Fibroblast of the aortic adventitia (primary cell): ENCODE measurements at places on chromosomes 7 and 10. TPM values are rescaled to one million over a fixed set of nuclear protein-coding genes. Genes with fewer than 3 reads are reported as not detected.
A peak's percentile ranks its signal among the peaks of the same experiment; 100 is the strongest.

GRCh38 chr7:105304040-105304895 is 84.5 kb downstream of the SRPK2 start:
- DNase-seq = peak; percentile 74

DNA sequence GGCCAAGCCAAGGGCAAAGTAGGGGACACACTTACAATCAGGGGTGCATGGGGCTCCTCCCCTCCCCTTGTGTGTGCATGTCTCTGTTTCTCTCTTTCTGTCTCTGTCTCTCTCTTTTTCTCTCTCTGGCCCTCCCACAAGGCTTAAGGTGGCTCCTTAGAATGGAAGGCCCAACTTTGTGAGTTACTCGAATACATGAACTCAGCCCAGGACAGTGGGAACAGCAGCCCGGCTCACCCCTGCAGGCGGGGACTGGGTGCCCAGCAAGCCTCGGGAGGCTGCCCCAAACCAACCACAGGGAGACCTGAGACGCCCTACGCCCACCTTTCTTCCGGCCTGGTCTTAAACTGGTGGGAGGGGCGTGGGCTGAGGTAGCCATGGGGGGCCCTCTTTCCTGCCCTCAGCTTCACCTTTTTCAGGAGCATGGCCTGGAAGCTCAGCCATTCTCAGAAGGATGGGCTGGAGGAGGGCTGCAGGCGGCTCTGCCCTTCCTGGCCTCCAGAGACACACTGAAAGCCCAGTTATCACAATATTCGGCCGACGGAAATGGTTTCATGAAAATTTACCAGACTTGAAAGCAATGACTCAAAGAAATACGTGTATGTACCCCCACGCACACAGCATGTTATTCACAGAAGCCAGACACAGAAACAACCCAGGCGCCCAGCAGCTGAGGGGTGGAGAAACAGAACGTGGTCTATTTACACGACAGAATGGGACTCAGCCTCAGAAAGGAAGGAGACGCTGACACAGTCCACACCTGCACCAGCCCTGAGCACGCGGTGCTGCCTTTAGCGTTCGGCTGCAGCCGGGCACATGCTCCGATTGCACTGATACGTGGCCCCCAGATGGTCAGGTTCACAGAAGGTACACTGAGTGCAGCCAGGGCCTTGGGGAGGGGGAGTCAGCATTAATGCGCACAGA is 229.5 kb downstream of the PTPRN2 start:
- DNase-seq = no peak

DNA sequence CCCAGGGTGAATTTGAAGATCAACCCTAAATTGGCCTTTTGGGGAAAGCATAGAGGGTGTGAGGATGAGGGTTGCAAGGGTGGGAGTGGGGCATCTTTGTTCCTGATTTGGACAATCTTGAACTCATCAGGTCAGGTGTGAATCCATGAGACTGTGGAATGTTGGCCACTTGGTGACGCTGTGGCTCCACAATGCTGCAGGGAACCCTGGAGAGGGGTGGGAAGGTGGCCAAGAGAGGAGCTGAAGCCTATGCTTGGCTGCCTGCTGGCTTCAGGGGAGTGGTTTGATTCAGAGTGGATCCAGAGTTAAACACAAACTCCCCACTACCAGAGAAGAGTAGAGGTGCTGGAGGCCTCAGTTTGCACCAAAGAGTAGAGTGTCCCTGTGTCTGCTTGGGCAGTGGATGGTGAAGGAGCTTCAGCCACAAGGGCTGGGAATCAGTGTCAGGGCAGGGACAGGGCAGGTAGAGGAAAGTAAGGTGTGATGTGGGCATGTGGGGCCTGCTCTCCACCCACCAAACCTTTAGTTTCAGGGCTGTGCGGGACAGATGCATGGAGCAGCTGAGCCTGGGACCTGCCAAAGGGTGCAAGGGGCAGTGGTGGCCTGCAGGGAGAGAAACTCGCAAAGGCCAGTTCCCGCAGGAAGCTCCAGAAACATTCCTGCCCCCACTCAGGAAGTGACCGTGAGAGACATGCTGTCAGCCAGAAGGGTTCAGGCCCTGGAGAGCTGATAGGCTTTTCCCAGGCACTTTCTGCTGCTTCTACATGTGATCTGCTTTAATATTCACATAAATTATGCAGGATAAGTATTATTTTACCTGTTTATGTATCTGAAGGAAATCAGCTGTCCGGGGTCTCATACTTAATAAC is 81.0 kb upstream of the PRSS58 start:
- peak; percentile 19 for DNase-seq

DNA sequence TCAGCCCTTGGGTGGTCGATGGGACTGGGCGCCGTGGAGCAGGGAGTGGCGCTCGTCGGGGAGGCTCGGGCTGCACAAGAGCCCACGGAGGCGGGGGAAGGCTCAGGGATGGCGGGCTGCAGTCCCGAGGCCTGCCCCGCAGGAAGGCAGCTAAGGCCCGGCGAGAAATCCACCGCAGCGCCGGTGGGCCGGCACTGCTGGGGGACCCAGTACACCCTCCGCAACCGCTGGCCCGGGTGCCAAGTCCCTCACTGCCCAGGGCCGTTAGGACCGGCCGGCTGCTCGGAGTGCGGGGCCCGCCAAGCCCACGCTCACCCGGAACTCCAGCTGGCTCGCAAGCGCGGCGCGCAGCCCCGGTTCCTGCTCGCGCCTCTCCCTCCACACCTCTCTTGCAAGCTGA is 138.4 kb downstream of the BAMBI start:
- no peak for DNase-seq

- no peak for DNase-seq
These were observed 248.1 kb downstream of the MTERF1 start for GRCh38 chr7:91632234-91632940.

GRCh38 chr7:30907527-30908267 is 4.0 kb upstream of the AQP1 start:
- no peak for DNase-seq

GRCh38 chr7:2019711-2020511 is 212.8 kb downstream of the MAD1L1 start:
- peak; percentile 96 for DNase-seq

GRCh38 chr7:20330239-20330927 is at the start of gene ITGB8:
TSS of gene ITGB8 (plus strand) at chr7:20330900. CDS start at chr7:20331807, 907 bp downstream.
- peak; percentile 95 for DNase-seq

GRCh38 chr10:16518822-16519221 is 2.9 kb downstream of the C1QL3 start:
- DNase-seq = no peak

DNA sequence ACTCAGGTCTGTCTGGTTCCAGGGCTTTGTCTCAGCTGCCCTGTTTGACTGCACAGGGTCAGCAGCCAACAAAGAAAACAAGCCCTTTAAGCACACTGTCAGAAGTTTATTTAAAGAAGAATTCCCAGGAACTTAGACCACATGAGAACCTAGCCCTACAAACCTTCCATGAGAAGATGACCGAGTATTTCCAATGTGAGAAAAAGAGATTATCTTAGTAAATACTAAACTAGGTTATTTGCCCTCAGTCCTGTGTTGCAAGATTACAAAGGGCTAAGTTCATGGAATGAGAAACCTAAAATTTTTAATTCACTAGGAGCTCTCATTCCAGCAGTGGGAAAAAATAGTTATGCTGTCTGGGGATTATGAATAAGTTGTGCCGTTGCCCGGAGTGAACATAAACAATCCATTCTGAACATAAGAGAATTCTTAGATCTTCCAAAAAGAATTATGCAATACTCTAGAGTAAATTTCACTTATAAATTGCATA is 46.7 kb downstream of the NOC3L start:
- DNase-seq = peak; percentile 92

The PLXDC2 gene
- 3.2 and 11.2 TPM in 2 replicates for total RNA-seq

- no peak for DNase-seq
These were observed 33.3 kb upstream of the FGFR2 start for GRCh38 chr10:121631365-121632029.

DNA sequence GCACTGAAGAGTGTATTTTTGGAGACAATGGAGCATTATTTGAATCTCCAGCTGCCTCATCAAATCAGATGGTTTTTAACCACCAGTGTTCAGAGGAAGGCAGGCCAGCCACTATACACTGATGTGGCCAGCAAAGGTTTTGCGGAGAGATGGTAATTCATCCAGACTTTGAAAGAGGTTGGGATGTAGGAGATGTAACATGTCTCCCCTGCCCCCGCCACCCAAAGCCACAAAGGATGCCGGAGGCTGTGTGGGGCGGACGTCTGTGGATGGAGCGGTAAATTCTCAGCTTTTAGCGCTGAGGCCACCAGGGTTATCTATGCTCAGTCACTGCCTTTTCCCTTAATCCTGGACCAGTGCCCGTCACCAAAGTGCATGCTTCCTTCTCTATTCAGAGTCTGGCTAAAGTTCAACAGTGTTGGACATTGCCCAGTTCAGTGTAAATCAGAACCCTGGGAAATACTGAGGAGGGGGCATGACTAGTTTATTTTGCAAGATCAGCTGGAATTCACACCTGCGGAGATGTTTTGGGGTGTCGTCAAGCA is 3.7 kb upstream of the TRIP6 start:
- DNase-seq = no peak

DNA sequence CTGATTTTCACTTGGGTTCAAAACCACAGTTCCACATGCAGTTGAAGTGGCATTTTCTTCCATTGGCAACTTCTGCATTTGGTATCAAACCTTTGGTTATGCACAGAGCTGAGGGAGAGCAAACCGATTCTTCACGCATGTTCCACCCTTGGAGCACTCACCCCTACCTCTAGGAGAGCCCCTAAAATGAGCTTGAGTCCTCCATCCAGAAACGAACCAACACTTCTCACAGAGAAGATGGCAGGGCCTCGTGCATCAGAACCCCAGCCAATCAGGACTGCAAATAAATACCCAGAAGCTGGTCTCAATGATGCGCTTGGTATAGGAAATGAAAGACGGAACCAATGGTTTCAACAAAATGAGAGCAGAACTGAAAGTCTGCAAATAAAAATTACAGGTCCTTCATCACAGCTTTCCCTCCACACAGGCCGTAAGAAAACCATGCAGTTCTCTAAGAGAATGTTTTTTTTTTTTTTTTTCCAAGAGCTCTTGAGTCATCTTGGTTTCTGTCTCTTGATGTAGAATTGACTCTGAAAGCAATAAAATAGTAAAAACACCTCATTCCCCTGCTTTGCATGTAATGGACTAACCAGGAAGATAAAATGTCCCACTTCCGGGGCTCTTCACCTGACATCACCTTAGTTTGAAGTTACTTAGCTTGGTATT is 23.9 kb downstream of the KLF6 start:
- no peak for DNase-seq

The SLC13A4 gene
- 0.99 and 3.3 TPM in 2 replicates for total RNA-seq
